ENCODE measurements at places on chromosomes 7 and 10.
A peak's percentile ranks its signal among the peaks of the same experiment; 100 is the strongest.

DNA sequence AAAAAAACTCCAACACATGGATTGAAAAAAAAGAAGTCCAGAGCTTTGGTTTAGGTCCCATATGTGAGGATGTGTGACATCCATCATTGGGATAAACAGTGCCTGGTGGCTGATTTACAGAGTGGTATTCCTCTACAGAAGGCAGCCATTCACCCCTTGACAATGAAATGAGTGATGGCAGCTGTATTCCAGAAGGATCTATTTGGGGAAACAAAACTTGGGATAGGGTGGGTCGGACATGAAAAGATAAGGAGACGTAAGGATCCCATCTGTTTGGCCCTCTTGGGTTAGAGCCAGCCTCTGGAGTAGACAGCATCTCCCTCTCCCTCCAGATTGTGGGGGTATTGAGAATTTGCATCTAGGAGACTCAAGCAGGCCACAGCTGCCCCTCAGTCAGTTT, 15.2 kb upstream of the CREB5 start:
- no peak for DNase-seq

DNA sequence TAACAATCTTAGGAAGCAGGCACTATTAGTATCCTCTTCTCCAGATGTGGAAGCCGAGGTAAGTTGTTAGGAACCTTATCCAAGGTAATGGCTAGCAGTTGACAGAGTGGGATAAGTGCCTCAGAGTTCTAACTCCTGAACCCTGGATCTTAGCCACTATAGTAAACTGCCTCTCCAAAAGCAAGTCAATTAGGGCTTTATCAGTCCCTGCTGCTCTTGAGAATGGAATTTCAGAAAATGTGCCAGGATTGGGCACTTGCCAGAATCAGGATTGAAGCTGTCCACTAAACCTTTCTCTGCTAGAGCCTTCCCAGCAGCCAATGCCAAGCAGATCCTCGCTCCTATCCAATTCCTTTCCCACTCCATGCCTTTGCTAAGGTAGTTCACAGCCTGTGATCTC, 777.5 kb upstream of the POM121L12 start:
- DNase-seq = no peak

DNA sequence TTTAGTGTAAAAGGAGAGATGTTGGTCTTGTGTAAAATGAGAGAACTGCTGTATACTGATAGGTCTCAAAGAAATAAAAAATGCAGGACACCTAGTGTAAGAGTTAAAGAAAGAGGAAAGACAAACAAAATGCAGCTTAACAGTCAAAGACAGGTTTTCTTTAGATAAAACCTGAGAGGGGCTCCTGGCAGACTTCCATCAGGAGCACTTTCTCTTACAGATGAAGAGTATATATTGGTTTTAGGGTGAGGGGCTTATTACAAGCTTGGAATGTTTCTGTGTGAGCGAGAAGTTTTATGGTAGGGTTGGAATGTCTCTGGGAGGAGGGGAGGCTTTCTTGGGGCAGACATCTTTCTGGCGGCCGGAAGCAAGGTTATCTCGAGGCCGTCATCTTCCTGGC, 16.2 kb downstream of the ACBD7 start:
- no peak for DNase-seq

DNA sequence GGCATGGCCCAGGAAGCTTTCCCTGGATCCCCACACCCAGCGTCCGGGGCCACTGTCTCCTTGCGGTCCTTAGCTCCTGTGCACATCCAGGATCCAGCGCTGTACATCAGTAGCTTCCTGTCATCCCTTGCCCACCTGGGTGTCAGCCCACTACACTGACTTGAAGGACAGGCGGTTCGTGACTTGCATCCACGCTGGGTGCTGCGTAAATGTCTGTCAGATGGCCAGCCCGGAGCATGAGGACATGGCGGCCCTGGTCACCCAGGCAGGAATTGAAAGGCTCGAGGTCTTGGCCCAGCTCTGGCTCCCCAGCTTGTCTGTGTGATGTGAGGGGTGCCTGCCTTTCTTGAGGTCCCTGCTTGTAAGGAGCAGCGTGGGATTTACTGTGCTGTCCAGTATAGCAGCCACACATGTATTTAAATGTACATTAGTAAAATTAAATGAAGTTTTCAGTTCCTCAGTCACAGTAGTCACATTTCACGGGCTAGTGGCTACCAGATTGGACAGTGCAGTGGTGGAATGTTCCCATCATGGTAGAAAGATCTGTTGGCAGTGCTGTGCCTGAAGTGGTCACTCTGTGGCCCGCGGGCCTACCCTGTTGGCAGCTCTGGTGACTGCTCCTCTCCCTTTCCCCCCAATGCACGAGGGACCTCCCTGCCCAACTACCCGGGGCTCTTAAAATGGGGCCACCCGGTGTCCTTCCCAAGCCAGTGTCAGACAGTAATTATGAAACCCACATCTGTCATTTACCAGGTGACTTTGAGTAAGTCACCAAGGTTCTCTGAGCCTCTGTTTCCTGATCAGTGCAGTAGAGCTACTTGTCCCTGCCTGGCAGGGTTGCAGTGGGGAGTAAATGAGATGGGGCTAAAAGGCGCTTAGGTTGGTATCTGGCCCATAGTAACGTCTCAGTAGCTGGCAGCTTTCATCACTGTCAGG, 97.8 kb upstream of the PPIF start:
- peak; percentile 47 for DNase-seq

DNA sequence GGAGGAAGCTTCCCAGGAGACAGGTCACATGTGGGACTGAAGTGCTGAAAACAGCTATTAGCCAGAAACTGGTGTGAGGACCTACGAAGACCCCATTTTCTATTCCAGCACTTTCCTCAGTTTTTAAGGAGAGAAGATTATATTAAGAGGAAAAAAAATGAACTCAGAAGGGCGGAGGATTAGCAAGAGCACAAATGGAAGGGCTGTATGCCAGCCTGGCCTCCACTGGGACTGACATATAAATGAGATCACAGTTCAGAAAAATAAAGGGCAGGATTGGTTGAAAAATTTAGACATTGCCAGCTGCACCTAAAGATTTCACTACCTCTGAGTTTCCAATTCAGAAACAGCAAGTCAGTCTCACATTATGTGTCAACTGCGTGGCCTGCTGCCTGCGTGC, 53.0 kb downstream of the GSDME start:
- DNase-seq = no peak

- no peak for DNase-seq
These were observed 29.3 kb downstream of the KCNH2 start for GRCh38 chr7:150948791-150949251.

DNA sequence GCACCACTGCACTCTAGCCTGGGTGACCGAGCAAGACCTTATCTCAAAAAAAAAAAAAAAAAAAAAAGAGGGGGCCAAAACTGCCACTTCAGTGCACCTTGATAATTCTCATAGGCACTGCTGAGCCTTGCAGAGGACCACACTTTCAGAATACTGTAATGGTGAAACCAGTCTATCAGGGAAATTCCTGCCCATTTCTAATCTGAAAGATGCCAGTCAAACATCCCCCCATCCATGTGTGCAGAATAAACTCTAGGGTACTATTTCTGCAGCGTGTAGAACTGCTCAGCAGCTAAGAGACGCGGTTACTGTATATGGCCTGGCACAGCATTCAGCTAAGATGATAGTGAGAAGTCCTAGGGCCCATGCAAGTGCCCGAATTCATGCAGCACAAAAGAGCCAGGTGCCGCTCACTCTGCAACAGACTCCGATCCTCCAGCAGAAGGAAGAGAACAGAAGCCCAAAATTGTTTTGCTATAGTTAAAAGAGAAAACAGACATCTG, 286.8 kb upstream of the KLF14 start:
- peak; percentile 10 for DNase-seq

All from CD8-positive, alpha-beta T cell (primary cell).